ENCODE measurements at places on chromosomes 1 and 21. TPM values are rescaled to one million over a fixed set of nuclear protein-coding genes. Genes with fewer than 3 reads are reported as not detected.

GRCh38 chr1:30319765-30320580 is 403.4 kb downstream of the MATN1 start:
- DNase-seq = no peak

DNA sequence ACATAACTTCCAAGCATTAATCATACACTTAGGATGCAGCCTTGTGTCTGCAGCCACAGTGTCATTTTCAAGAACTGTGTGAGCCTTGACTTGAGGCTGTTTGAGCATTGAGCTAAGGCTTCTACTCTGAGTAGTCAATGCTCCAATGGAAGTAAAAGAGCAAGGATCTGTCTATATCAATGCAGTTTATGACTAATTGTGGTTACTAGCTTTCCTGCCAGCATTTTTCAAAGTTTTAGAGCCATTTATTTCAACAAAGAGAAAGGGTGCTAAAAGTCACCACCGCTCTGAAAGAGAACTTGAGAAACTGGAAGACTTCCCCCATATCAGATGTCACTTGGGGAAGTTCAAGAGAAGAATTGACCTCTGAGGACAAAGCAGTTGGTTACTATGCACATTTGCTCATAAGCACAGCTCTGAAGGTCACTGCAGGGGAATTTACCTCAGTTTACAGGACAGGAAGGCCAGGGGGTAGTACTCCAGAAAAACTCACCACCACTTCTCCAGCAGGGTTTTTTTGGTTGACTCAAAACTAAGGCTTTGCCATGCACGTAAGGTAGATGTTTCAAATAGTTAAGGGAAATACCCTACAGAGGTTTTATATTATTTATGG is 24.5 kb upstream of the RGS1 start:
- no peak for DNase-seq

- DNase-seq = peak; percentile 34
Measured at GRCh38 chr21:44544566-44544965, 4.6 kb upstream of the KRTAP10-1 start.

DNA sequence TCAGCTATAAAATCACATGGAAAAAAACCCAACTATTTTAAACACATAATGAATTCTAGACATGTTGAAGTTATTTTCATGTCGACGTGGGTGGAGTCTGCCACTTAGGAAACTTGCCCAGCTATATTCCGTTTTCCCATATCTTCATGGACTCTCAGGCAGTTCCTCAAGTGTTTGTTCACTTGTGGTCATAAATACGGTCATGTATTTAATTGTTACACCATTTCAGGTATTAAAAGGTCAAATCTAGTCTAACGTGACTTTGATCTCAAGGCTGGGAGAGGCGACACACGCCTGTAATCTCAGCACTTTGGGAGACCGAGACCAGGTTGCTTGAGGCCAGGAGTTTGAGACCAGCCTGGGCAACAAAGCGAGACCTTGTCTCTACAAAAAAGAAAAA is 346.9 kb downstream of the PBX1 start:
- DNase-seq = no peak

- no peak for DNase-seq
Measured at GRCh38 chr1:203598752-203599151, 27.9 kb upstream of the ATP2B4 start.

- DNase-seq = peak; percentile 58
Measured at GRCh38 chr21:45834026-45834715, 147.4 kb upstream of the COL6A1 start.

- DNase-seq = no peak
Measured at GRCh38 chr1:171814692-171815091, 26.6 kb upstream of the DNM3 start.

DNA sequence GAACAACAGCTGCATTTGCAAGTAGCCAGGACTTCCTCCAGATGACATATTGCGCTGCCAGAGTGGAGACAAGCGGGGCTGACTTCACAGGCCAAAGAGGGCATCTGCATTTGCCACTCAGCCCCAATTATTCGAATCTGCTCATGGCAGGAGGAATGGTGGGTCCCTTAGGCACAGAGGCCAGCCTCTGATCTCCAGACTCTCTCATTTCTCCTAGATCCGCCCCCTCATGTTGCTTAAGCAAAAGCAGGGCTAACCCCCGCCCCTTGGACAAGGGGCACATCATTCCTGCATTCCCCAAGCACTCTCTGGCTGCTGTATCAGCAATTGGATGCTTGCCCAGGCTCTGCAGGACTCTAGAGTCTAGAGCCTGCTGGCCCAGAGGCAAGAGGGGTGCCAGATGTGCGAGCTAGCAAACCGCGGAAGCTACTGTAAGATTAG is 262.4 kb downstream of the ST6GALNAC3 start:
- no peak for DNase-seq

GRCh38 chr1:27526569-27527222 is 36.7 kb upstream of the WASF2 start:
- DNase-seq = no peak

DNA sequence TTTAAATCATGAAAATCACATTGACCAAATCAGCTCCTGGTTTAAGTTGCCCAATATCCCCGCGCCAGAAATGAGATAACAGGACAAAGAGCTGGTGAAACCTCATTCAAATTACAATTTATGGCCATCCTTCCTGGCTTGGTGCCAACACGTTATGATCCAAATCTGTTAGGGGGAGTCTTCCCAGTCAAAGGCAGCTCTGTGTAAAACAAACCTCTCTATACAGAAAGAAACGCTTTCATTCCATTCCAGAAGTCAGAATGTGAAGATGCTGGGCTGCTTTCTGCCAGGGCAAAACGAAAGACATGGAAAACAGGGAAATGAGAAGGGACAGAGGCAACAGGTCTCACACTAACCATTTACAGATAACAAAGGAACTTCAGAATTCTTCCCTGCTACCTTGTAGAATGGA is 53.5 kb upstream of the TIAM1 start:
- no peak for DNase-seq

- DNase-seq = no peak
Measured at GRCh38 chr1:245687152-245687635, 532.4 kb downstream of the KIF26B start.

DNA sequence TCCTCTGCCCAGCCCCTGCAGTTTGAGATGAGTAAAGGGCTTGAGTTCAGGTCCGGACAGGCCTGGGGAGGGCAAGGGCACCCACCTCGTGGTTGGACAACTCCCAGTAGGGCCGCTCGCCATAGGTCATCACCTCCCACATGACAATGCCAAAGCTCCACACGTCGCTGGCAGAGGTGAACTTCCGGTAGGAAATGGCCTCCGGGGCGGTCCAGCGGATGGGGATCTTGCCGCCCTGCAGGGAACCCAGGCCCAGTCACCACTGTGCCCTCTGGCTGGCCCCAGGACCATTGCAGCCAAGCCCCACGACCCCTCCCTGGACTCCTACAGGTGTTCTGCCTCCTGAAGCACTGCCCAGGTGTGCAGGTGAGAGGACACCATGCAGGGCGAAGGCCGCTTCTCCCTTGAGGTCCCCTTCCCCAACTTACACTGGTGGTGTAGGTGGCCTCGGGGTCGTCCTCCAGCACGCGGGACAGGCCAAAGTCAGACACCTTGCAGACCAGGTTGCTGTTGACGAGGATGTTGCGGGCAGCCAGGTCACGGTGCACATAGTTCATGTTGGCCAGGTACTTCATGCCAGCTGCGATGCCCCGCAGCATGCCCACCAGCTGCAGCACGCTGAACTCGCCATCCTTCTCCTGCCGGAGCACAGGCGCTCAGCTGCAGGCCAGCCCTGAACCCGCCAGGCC is 24.1 kb downstream of the EPHA2 start:
- DNase-seq = no peak

DNA sequence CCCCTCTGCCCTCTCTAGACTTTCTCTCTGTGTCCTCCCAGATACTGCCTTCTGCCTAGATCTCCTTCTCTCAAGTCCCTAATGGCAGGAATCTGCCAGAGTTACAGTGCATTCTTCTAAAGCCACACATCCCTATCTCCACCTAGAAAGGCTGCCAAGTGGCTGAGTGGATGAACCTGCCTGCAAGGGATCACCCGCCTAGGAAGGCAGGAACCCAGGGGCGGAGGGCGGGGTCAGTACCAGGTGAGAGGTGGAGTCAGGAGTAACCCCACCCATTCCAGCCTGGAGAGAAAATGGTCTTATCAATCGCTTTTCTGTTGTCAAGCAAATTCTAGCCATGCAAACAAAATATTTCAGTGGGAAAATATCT is 60.8 kb downstream of the BCAR3 start:
- no peak for DNase-seq

DNA sequence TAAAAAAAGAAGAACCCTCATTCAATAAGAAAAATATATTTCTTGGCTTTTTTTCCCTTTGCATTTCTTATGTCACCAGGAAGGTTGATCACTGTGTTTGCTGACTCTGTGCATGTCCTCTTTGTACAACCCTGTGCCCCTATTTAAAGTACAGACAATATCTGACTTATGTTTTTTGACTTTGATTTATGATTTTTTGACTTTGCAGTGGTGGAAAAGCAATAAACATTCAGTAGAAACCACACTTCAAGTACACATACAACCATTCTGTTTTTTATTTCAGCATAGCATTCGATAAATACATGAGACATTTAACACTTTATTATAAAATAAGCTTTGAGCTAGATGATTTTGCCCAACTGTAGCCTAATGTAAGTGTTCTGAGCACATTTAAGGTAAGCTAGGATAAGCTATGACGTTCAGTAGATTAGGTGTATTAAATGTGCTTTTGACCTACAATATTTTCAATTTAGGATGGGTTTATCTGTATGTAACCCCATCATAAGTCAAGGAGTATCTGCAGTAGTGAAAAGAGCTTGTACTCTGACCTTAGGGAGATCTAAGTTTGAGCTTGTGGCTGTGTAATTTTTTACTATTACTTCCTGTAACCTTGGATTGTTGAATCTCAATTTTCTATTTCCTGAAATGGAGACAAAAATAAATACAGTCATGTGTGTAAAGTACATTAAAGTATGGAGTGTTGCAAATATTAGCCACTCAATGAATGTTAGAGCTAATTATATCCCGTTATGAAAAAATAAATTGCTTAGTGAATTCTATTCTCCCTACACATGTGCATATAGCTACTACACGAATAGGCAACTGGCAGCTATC is 1.2 kb downstream of the RNASEL start:
- DNase-seq = no peak

DNA sequence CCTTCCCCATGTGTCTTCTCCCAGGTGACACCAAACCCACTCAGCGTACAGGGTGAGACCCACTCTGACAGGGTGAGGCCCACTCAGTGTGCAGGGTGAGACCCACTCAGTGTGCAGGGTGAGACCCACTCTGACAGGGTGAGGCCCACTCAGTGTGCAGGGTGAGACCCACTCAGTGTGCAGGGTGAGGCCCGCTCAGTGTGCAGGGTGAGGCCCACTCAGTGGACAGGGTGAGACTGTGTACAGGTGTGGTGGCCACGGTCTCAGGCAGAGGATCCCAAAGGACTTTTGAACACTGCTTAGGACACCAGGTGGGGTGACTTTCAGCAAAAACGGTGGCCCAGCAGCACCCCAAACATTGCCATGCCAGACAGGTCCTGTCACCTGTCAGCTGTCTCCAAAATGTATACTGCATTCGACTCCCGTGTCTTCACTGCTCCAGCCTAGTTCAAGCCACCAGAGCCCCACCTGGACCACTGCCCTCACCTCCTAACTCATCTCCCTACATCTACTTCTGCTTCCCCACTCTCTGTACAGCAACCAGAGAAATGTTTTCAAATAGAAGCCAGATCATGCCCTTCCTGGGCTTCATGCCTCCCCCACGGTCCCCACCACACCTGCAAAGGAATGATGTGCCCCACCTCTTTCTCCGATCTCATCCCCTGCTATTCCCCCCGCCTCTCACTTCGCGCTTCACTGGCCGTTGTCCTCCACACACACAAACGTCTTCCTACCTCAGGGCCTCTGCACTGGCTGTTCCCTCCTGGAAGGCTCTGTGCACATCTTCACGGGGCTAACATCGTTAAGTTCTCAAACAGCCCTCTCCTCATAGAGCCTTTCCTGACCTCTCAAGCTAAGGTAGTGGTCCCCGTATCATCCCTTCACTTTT is 52.1 kb downstream of the ACBD3 start:
- peak; percentile 42 for DNase-seq

- DNase-seq = no peak
Measured at GRCh38 chr1:171486048-171486519, 754 bp downstream of the PRRC2C start.

DNA sequence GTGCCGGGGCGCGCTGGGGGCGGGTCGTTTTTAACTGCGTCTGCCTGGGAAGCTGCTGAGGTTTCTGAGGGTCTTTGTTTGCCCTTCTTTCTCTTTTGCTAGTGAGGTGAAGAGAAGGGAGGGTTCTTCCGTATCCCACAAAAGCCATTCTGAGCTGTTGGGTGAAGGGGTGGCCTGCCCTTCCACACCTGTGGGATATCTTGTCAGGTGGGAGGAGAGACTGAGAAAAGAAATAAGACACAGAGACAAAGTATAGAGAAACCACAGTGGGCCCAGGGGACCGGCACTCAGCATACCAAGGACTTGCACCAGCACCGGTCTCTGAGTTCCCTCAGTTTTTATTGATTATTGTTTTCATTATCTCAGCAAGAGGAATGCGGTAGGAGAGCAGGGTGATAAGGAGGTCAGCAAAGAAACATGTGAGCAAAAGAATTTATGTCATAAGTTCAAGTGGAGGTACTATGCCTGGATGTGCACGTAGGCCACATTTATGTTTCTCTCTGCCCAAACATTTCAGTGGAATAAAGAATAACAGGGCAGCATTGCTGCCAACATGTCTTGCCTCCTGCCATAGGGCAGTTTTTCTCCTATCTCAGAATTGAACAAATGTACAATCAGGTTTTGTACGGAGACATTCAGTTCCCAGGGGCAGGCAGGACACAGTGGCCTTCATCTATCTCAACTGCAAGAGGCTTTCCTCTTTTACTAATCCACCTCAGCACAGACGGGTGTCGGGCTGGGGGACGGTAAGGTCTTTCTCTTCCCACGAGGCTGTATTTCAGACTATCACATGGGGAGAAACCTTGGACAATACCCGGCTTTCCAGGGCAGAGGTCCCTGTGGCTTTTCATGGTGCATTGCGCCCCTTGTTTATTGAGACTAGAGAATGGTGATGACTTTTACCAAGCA is 972 bp downstream of the PGBD2 start:
- DNase-seq = no peak

LCE3D gene
- total RNA-seq = 57.5 TPM

GABPB2 gene
- total RNA-seq = 19.2 TPM

TAF13 gene
- 28.7 TPM for total RNA-seq

TM2D1 gene
- 48.6 TPM for total RNA-seq

TDRKH gene
- total RNA-seq = 5.2 TPM

SLC30A10 gene
- 0.25 TPM for total RNA-seq

CNIH3 gene
- not detected for total RNA-seq

RGS16 gene
- total RNA-seq = 1.2 TPM

LEFTY1 gene
- total RNA-seq = not detected

RCOR3 gene
- 58.4 TPM for total RNA-seq

KCNK1 gene
- total RNA-seq = 11.3 TPM

BRDT gene
- not detected for total RNA-seq
